ENCODE measurements at places on chromosomes 12 and 14.

- DNase-seq, result no peak
Observed at GRCh38 chr12:113950873-113951272, 15.3 kb downstream of the RBM19 start.

DNA sequence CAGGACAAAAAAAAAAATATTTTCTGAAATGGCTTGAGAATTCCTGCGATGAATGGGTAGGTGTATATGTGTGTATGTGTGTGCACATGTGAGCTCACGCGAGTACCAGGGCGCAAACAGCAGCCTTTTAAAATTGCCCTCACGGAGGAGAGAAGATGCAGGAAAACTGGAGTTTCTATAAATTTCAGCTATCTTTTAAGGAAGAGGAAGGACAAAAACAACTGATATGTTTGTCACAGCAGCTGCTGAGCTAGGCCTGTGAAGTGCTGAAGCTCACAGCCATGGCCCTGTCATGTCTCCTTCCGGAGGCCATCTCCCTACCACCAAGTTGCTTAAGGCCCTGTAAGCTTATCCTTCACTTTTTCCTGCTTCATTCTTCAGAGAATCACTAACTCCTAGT, 40.8 kb downstream of the DUSP16 start:
- no peak for DNase-seq

GRCh38 chr14:34211732-34212131, 250.3 kb downstream of the SPTSSA start:
- DNase-seq, result no peak

DNA sequence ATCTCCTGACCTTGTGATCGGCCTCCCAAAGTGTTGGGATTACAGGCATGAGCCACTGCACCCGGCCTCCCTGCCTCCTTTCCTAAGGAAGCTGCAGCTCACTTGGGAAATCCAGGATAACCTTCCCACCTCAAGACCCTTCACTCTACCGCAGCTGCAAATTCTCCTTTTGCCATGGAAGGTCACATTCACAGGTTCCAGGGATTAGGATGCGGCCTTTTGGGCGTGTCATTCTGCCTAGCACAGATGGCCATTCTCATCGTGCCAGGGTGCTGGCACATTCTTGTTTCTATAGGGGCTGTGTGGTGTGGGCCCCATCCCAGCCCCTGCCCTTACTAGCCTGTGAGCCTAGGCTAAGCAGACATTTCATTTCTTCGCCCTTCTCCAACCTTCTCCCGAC, 219.9 kb downstream of the CHST11 start:
- no peak for DNase-seq

- no peak for DNase-seq
Observed at GRCh38 chr12:109765446-109765810, 51.8 kb downstream of the FAM222A start.

DNA sequence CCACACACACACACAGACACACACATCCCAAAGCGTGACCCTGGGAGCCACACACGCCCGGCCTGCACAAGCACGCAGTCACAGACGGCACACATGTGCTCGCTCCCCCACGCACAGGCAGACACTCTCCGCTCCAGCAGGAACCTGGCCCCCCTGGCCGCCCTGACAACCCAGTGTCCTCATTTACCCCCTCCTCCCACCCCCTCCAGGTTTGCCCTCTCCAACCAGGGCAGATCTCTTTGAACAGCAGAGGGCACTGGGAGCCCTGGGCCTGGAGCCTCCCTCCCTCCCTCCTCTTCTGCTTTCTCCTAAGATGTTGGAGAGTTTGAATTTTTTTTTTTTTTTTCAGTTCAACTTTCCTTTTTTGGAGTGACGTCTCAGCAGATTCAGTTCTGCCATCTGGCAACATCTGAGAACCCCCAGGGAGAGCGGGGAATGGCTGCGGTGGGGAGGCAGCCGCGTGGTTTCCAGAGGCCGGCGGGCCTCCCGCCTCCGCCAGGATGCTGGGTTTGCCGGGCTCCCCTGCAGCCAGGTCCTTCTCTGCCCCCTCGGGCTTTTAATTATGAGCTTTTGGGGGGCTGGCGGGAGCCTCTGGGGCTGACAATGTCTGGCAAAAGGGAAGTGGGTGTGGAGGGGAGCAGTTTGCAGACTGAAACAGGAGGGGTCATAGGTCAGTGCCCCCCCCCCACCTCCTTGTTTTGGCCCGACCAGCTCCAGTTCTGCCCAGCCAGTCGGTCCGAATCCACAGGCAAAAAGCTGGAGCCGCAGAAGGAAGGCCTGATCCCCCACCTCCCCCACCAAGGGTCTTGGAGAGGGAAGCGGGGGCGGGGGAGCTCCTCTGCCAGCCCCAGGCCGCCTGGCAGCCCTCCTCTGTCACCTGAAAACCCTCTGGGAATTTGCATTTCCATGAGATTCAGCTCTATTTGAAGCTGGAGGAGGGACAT, 1.3 kb upstream of the NCOR2 start:
- peak; percentile 97 for DNase-seq

DNA sequence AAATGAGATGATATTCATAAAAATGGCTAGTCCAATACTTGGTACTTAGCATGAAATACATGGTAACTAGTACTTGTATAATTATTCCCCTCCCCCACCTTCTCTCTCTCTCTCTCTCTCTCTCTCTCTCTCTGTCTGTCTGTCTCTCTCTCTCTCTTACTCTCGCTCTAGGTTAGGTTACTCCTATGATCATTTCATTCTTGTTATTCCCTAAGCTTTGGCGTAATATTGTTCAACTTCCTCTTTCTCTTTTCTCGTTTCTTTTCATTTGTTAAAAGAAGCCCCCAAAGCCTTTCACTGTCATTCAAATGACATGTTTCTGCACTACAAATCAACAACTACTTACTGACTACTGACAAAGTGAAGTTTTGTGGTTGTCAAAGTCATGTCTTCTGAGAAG, 89.8 kb downstream of the GRIP1 start:
- DNase-seq, result no peak

DNA sequence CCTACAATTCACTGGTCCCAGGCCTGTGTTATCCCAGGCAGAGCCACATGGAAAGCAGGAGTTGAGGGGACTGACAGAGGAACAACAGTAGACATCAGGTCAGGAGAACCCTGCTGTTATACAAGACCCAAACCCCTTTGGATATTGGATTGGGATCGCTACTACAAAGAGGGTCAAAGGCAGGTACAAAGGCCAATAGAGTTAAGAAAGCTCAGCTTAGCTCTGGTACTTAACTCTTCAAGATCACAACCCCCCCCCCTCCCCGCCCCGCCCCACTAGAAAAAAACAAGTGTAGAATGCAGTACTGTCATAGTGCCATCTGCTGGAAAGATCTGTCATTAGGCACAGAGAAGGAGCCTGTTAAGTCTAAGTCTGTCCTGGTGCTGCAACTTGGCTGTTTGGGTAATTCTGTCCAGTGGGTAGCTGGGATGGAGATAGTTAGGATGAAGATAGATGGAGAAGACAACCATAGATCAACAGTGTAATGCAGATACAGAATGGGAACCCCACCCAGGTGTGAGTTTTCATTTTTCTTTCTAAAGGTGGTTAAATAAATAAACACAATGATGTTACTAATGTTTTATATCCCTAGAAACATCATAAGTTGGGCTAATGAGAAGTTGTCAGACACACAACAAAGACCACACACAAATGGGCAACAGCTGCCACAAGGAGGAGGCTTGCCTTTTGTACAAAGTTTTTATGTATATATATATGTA, 17.2 kb downstream of the REM2 start:
- DNase-seq, result no peak

GRCh38 chr14:75820761-75821160, 159.7 kb downstream of the TTLL5 start:
- DNase-seq, result no peak

DNA sequence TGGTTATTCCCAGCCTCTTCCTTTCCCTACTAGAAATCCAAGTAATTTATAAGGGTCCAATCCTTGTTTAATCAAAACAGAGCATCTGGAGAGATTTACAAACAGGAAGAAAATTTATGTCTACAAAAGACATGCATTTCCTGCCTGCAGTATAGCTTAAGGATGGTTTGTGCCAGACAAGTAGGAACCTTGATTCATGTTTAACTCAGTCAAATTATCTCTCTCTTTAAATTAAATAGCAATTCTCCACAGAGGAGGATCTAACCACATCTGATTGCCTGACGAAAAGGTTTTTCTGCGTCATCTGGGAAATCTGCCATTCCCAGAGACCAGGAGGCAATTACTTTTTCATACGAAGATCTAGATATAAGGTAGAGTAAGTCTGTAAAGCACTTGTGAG, 105.2 kb downstream of the ZFC3H1 start:
- DNase-seq, result no peak

DNA sequence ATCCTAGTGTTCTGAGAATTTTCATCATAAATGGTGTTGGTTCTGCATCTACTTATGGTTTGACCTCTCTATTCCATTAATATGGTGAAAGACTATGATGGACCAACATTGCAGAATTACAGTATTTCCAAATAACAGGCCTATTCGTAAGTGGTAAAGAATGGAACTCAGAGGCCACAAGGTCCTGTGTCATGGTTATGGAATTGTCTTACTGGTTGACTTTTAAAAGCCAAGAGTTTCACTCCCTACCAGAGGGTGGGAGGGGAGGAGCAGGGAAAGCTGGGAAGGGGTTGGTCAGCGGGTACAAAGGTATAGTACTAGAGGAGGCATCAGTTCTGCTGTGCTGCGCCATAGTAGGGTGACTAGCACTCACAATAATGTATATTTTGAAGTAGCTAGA, 153.4 kb downstream of the TMEM132D start:
- DNase-seq, result no peak

DNA sequence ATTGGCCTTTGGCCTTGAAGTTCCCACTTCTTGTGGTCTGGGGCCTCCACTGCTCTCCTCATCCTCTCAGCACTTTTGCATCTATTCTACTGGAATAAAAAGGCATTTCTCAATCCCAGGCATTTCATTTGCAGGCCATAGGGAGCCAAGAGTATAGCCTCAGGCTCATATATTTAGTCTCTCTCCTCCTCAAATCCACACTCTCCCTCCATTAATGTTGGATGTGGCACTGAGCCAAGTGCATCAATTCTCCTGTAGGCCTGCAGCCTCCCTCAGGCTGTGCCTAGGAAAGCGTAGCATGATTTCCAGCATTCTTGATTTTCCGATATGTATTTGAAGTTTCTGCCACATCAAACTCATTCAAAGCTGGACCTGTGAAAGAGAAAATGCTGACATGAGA, 211.5 kb upstream of the CPNE8 start:
- DNase-seq, result no peak

- DNase-seq, result no peak
Observed at GRCh38 chr12:34297126-34297789, 275.0 kb downstream of the ALG10 start.

GRCh38 chr12:107514887-107515445, 170.6 kb upstream of the PWP1 start:
- no peak for DNase-seq

GRCh38 chr14:59406454-59407245, 58.5 kb downstream of the GPR135 start:
- no peak for DNase-seq

- DNase-seq, result no peak
Observed at GRCh38 chr12:84772281-84772680, 140.3 kb downstream of the SLC6A15 start.

DNA sequence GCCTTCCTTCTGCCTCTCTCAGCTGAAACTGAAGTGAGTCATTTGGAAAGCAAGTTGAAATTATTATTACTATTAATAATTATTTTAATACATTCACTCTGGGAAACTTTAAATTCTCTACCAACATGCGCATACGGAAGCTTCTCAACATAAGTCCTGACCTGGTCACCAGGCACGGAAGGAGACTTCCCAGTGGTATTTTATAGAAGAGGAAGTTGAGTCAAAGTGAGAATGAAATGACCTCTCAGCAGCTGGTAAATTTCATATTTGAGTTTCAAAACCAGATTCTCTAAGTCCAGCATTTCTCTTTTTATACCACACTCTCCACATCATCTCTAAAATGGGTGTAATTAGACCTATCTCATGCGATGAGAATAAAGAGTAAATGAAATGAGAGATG, 747.4 kb downstream of the VRK1 start:
- DNase-seq, result no peak

DNA sequence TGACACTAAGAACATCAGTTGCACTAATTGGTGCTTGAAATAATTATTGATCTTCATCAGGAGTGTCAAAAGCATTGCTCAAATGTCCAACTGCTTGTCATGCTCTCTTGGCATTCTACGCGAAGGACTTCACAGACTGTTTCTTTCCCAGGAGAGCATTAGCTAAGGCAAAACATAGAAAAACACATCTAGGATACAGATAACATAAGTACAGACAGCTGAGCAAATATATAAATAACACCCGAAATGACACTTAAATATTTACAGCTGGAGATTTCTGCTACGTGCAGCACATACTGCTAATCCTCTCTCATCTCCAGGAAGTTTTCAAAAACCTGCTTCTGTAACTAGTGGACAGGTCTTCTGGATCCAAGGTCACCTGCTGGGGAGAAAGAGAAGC, 120.0 kb upstream of the PRMT8 start:
- no peak for DNase-seq

GRCh38 chr12:68227356-68227755, 1.7 kb upstream of the IL26 start:
- DNase-seq, result no peak

DNA sequence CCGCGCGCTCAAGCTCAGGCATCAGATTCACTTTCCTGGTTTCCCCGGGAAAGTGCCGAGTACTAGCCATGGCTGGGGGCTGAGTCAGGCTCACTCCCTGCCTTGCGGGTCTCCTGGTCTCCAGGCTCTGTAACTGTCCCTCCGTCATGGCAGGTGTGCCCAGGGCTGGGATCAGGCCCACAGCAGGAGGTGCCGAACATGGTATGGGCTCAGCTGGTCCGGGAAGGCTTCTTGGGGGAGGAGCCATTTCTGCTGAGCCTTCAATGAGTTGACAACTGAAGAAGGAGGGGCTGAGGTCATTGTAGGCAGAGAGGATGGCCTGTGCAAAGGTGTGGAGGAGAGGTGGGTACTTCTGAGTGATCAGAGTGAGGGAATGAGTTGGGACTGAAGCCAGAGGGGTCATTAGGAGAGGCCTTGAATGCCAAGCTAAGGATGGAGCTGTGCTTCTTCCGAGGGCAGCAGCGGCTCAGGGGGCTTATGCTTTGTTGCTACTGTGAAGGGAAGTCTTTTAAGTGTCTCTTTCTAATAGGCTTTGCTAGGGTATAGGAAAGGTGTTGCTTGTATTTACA, 769 bp downstream of the EXOC3L4 start:
- DNase-seq, result no peak

GRCh38 chr14:82490397-82490796, 956.7 kb upstream of the SEL1L start:
- no peak for DNase-seq

- DNase-seq, result no peak
Observed at GRCh38 chr12:2168808-2169207, 116.0 kb downstream of the CACNA1C start.

- no peak for DNase-seq
Observed at GRCh38 chr12:121916719-121917118, 1.7 kb upstream of the CFAP251 start.

DNA sequence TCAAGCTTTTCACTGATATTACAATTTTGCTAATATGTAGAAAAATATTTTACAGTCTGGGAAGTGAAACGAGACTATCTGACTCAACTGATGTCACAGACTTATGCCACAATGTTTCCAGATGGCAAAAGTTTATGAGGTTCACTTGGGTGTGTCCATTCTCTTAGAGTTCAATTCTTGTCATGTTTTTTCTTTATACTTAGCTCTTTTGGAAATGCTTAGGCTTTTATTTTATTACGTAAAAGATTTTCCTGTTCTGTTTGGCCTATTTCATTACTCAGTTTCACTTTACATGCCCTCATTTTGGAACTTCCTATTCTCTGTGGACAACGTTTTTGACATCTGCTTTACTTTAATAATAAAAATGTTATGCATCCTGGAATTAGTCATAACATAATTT, 2.1 kb upstream of the PDZRN4 start:
- DNase-seq, result no peak

GRCh38 chr12:53887881-53888280, 50.8 kb upstream of the HOXC13 start:
- no peak for DNase-seq

GRCh38 chr12:52180971-52181628, 10.7 kb downstream of the KRT80 start:
- no peak for DNase-seq

Data from osteocyte (in vitro differentiated cells).